ENCODE measurements at places on chromosomes 6 and 20.

DNA sequence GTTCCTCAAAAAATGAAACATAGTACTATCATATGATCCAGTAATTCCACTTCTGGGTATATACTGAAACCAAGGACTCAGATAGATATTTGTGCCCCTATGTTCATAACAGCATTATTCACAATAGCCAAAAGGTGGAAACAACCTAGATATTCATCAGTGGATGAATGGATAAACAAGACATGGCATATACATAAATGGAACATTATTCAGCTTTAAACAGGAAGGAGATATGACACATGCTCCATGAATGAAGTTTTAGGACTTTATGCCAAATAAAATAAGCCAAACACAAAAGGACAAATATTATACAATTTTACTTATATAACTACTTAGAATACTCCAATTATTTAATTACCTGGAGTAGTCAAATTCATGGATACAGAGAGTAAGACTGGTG, 16.4 kb downstream of the PLCB1 start:
- DNase-seq, result no peak

- peak; percentile 59 for DNase-seq
Observed at GRCh38 chr6:11043961-11044711, at the start of gene ELOVL2. TSS of gene ELOVL2 (minus strand) at chr6:11044305. CDS start at chr6:11044230, 75 bp downstream.

DNA sequence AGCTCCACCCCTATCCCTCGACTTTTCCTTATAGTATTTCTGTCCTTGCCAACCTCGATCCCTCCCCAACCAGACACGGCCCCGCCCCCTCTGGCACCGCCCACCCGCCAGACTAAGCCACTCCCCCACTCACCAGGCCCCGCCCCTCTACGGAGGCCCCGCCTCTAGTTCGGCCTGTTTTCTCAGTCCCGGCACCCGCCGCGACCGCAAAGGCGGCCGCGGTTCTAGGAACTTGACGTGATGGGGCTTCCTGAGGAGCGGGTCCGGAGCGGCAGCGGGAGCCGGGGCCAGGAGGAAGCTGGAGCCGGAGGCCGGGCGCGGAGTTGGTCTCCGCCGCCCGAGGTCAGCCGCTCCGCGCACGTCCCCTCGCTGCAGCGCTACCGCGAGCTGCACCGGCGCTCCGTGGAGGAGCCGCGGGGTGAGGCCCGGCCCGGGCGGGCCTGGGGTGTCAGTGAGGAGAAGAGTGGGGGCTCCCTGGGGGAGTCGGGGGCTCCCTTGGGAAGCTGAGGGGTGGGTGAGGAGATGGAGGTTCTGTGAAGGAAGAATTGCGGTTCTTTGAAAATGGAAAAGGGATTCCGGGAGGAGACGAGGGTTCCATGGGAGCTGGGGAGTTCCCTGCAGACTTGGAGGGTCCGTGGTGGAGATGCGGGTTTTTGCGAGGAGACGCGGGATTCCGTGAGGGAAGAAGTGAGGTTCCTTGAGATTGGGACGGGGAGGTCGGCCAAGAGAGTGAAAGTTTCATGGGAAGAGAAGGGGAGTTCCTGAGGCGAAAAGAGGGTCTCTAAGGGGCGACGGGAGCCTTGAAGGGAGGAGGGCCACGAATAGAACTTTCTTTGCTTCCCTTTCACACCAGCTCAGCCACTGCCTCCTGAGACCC, at the start of gene ACSS2:
Gene ACSS2 (plus strand): TSS at position 207 of the 877 bp plus-strand sequence. CDS start 34 bp downstream, at position 241.
- DNase-seq, result peak; percentile 93

DNA sequence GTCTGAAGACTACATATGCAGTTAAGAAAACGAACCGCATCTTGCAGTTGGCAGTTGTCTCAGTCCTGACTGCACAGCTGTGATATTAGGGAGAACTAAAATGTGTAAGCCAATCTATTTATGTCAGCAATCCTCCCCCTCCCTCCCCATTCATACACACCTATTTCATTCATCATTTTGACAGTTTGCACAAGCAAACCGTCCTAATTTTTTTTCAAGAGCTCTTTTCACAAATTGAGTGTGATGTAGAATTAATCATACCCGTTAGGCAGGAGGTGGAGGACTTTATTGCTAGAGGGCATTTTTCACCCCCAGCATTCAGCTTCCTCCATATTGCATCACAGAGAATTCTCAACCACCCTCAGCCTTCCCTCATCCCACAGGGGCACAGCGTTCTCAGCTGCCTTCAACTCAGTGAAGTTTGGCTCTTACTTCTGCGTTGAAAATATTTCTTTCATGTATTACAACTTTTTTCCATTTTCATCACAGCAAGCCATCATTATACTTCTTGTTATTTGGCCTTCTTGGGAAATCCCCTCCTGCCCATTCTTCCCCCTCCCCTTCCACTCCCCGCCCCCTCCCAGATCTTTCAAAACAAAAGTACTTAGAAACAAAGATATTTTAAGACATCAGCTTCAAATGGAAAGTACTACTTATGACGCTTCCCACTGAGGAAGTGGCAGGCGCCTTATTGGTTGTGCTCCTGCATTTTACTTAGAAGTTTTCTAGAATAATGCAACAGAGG, 37.5 kb downstream of the NOX3 start:
- peak; percentile 61 for DNase-seq

GRCh38 chr6:28600245-28600644, 74.6 kb downstream of the GPX5 start:
- DNase-seq, result no peak

DNA sequence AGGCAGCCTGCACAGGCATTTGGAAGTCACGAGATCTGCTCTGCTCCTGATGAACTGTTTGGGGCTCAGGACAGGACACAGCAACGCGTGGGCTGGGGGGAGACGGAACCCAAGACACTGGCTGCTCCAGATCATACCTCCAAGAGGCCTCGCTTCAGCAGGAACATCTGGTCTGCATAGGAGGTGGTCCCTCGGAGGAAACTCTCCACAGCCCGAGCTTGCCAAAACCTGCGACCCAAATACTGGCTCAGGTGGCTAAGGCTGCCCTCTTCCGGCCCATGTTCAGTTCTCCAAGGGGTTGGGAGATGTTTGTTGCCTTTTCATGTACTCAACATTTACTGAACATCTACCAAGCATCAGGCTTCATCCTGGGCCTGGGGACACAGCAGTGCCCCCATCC, 51.7 kb downstream of the MYH7B start:
- no peak for DNase-seq

- DNase-seq, result no peak
Observed at GRCh38 chr20:8678098-8678776, 390.6 kb upstream of the PLCB4 start.

- DNase-seq, result no peak
Observed at GRCh38 chr6:42147138-42147562, 4.7 kb upstream of the C6orf132 start.
